ENCODE measurements at places on chromosomes 16 and 17. TPM values are rescaled to one million over a fixed set of nuclear protein-coding genes. Genes with fewer than 3 reads are reported as not detected.

DNA sequence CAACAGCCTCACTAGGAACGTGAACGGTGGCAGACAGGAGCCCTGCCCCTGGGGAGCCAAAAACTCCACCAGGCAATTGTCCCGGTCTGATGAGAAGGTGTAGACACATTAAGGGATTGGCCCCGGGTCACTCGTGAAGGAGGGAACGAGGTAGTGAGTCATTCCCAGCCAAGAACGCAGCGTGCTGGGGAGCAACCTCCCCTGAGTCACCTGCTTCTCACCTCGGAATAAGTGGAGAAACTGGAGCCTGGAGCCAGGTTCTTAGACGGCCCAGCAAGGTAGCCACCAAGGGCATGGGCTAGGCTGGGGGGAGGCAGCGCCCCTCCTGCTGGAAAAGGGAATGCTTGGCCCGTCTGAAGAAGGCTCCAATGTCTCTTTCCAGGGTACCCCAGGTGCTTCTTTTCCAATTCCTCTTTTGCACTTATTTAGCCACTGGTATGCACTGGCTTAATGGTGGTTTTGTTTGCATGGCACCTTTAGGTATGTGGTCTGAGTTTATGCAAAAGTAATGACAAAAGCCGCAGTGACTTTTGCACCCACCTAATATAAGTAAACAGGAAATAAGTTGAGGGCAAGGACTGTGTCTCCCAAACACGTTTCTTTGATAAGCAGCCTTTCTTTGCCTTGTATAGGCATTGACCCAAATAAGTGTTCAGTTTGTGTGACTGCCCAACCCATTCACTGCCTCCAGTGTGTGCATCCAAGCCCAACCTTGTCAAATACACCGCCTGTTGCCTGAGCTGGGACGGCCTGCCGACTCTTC, 1.8 kb upstream of the HELZ start:
- DNase-seq, result peak; percentile 60

- DNase-seq, result no peak
These were observed 204.5 kb downstream of the WWOX start for GRCh38 chr16:78303946-78304345.

DNA sequence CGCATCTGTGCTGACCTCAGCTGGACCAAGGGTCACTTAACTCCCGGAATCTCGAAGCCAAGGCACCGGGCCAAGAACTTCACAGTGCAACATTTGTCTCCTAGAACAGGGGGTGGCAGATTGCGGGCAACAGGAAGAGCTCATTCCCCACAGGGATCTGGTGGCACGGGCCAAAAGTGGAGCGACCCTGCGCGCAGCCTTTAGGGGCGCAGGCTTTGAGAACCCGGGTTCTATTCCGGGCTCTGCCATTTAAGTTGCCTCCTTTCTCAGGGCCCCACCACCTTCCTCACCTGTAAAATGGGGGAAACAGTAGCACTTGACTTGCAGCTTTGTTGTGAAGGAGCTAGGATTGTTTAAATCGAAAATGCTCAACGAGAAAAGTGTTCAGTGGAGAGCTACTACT, 651 bp downstream of the SHMT1 start:
- DNase-seq, result no peak

DNA sequence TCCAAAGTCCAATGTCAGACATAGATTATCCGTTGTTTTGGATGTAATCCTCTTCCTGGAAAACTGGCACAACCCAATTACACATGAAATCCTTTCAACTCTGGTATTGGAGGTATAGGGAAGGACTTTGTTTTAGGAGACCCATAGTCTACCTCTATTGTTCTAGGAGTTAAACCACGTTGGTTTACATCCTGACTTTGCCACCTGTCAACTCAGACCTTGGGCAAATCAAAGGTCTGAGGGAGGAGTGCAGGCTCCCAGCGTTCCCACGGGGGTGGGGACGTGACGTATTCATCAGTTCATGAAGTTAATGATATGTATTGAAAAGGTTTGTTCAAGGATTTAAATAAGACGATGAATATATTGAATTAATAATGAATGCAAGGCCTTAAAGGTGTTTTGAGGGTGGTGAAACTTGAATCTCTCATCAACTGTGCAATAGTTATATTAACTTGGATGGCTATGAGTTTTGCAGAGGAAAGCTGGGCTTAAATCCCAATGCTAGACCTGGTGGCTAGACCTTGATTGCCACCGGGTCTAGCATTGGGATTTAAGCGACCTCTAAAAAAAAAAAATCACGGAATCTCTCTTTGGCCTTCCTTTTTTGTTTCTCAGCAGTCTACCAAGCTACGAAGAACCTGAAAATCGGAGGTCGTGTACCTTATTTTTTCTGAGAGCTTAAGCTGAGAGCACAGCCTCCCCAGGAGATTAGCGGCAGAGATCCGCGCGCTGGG, 744 bp upstream of the NF1 start:
- no peak for DNase-seq

- DNase-seq, result no peak
These were observed 942.6 kb downstream of the KCNJ2 start for GRCh38 chr17:71111934-71112333.

DNA sequence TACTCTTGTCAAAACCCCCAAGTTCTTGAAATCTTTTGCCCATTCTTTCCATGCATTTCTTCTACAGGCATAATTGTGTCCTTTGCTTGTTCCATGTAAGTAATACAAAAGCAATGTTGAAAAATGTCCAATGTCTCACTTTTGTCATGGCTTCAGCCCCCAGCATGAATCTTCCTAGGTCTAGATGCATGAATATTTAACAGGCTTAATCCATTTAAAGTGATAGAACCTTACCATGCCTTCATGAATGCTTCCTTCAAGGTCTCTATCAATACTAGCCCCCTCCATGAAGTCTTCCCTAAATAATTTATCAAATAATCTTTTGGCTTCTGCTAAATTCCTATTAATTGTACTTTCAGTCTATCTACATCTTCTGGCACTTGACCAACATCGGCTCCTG, 46.1 kb upstream of the ANKFY1 start:
- DNase-seq, result no peak

Gene PIRT
- not detected for total RNA-seq

Gene RPUSD1
- total RNA-seq, result 13.1 TPM

DNA sequence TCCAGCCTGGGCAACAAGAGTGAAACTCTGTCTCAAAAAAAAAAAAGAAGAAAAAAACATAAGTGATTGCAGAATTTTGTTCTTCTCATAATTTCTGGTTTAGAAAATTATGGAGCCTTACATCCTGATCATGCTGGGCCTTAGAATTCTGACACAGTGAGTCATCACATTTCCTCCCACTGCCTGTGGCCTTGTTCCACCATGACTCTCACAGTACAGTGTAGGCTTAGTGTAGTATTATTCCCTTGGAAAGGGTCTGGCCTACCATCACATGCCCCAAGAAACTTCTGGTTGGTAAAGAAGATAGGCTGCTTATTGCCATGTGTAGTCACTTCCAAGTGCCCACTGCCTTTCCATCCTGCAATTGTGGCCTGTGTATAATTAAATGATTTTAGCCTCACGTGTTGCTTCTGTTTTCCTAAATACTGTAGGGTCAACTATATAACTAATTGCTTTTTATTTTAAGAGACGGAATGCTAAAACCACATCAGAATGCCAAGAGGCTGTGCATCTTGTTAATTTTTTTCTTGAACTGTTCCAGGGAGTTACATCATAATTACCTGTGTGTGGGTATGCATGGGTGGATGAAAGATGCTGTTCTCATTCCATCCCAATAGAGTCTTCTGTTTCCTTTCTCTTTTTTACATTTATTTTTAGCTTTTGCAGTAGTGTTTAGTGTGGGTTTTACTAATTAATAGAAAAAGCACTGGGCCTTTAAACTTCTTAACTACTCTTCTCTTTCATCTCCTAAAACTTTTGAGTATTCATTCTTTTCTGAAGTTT, 25.9 kb downstream of the OGFOD1 start:
- peak; percentile 93 for DNase-seq

DNA sequence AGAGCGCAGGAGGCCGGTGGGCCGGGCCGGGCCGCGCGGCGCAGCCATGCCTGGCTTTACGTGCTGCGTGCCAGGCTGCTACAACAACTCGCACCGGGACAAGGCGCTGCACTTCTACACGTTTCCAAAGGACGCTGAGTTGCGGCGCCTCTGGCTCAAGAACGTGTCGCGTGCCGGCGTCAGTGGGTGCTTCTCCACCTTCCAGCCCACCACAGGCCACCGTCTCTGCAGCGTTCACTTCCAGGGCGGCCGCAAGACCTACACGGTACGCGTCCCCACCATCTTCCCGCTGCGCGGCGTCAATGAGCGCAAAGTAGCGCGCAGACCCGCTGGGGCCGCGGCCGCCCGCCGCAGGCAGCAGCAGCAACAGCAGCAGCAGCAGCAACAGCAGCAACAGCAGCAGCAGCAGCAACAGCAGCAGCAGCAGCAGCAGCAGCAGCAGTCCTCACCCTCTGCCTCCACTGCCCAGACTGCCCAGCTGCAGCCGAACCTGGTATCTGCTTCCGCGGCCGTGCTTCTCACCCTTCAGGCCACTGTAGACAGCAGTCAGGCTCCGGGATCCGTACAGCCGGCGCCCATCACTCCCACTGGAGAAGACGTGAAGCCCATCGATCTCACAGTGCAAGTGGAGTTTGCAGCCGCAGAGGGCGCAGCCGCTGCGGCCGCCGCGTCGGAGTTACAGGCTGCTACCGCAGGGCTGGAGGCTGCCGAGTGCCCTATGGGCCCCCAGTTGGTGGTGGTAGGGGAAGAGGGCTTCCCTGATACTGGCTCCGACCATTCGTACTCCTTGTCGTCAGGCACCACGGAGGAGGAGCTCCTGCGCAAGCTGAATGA, 606 bp downstream of the THAP11 start:
- DNase-seq, result peak; percentile 46

Gene LRRC36
- total RNA-seq, result not detected

Gene TAC4
- not detected for total RNA-seq

- no peak for DNase-seq
These were observed 237.3 kb downstream of the MSI2 start for GRCh38 chr17:57493625-57494024.

GRCh38 chr16:54431997-54432896, 145.7 kb upstream of the IRX3 start:
- DNase-seq, result no peak

GRCh38 chr17:4972752-4973151, 5.1 kb upstream of the SPAG7 start:
- no peak for DNase-seq

- DNase-seq, result no peak
These were observed 13.0 kb downstream of the SPIRE2 start for GRCh38 chr16:89841275-89841674.

Gene MAF
- under 0.01 TPM for total RNA-seq

- no peak for DNase-seq
These were observed 9.1 kb downstream of the TNFRSF13B start for GRCh38 chr17:16962804-16963203.

GRCh38 chr16:6560306-6561100, 772.1 kb upstream of the RBFOX1 start:
- DNase-seq, result no peak

GRCh38 chr17:42653179-42654124, 5.6 kb upstream of the TUBG2 start:
- peak; percentile 54 for DNase-seq

Measured in IMR-90 (cell line).